Pons (tissue), 1 donor: ENCODE measurements at places on chromosomes 6 and 20.

DNA sequence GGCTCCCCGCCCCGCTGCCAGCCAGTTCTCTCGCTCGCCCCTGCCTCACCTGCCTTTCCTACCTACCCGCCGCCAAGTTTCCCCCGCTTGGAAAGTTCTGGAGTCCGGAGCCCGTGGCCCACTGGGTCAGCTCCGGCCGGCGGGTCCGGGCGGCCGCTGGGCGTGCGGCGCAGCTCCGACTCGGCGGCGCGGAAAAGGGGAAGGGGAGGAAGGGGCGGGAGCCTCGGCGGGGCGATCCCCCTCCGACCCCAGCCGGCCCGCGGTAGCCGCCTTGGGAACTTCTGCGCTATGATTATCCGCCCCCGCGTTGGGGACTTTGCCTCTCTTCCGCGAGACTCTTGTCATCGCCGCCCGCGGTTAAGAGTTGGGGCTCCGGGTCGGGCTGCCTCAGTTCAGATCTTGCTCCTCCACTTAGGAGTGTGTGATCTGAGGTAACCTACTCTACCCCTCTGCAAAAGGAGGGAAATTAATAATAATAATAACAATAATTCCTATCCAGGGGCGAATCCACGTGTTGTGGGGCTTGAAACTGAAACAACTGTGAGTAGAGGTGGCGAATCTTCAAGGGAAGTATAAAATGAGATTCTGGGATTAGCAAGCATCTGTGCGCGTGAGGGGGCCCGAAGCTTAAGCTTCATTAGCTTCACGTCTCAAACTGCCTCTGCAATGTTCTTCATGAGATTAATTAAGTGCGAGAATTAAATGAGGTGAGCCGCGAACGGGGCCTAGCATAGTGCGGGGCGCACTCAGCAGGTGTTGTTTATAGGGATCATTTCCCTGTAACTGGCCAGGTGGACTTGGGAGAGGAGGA, 30.8 kb downstream of the SF3B5 start:
- DNase-seq, result no peak

GRCh38 chr6:63941747-63942470, 306.3 kb downstream of the PHF3 start:
- DNase-seq, result no peak

DNA sequence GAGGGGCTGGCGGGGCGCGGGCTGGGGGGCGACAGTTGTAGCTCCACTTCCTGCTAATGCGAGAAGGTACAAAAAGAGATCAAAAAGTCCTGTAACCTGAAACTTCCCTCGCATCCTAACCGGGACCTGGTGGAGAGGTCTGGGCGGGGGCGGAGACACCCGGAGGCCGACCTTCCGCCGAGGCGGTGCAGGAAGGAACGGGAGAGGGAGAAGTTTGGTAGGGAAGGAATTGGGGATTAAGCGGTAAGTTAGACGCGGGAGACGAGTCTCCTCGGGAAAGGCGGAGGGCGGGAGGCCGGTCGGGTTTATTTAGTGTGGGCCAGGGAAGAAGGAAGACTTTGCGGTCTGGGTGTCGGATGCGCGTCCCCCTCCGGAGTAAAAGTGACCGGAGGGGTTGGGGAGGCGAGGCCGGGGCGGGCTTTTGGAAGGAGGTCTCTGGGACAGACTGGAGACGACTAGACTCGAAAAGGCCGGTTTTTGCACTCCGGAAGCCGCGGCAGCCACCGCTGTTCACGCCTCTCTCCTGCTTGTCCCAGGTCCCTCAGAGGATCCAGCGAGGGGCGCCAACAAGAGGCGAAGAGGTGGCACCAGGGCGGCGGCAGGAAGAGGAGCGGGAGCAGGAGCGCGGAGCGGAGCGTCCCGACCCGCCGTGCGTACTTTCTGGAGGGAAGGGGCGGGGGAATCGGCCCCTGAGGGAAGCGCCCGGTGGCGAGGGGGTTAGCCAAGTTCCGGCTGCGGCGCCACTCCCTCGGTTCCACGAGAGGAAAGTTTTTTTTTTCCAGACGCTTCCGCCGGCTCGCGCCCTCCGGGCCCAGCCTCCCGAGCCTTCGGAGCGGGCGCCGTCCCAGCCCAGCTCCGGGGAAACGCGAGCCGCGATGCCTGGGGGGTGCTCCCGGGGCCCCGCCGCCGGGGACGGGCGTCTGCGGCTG, 734 bp downstream of the TPBG start:
- DNase-seq, result no peak

- DNase-seq, result peak; percentile 26
These were observed 8.0 kb downstream of the DNPH1 start for GRCh38 chr6:43221046-43221972.

DNA sequence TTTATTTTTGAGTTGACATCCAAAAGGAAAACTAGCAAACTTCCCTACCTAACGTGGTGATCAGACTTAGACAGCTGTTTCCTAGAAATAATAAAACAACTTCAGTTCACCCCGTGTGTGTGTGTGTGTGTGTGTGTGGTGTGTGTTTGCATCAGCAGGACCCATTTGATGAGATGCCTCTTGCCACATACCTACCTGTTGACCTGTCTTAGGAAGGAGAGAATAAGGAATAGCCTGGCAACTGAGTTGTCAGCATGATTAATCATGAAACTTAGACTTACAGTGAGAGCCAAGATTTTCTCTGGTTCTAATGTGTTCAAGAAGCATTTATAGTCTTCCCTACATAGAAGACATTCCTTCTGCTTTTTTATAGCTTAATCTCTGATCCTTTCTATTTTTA, 16.1 kb upstream of the PBOV1 start:
- DNase-seq, result no peak

- no peak for DNase-seq
These were observed 13.5 kb upstream of the LRP11 start for GRCh38 chr6:149877659-149878058.

DNA sequence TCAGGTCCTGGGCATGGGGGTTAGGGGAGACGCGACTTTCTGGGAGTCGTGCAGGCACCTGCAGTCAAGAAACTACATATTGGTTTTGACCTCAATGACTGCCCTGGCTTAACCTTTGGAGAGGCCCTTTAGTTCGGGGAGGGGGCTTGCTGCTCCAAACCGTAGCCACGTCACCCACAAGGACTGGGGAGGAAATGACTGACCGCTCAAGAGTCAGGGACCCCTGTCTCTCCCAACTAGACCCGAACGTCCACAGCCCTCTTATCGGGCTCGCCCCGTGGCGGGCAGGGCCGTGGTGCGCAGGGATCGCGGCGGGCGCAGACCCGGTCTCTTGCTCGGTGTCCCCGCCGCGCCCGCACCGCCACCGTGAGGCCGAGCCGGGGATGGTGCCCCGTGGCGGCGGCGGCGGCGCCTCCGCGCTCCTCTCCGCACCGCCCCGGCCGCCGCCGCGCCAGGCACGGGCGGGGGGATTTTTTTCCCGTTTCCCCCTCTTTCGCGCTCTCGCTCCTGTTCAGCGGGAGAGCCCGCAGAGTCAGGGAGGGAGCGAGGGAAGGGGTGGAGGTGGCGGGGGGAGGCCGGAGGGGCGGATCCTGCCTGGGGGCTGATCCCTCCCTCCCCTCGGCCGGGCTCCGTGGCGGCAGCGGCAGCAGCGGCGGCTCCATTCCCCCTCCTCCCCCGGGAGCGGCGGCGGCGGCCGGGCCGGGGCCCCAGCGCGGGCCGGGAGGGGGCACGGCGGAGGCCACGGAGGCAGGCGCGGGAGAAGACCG, at the start of gene BRPF3:
Gene BRPF3, plus strand, starts transcription at position 632 of the 767 bp plus-strand sequence. CDS start 3,579 bp downstream, outside the sequence.
- DNase-seq, result peak; percentile 69

DNA sequence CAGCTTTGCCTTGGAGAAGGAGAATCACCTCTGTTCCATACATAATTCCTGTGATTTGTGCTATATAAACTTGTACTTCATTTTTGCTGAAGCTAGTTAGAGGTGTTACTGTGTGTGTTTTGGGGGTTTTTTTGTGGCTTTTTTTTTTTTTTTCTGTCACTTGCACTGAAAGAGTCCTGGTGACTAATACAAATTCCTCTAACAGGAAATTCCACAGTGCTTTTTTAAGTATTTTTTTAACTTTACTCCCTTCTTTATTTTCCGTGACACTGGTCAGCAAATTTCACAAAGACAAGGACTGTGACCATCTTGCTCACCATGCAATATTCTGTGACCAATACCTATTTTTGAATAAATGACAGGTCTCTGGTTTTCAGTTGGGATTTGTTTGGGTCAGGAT, 110.5 kb downstream of the ISM1 start:
- DNase-seq, result no peak

GRCh38 chr6:110055387-110055735, 77.2 kb downstream of the GPR6 start:
- no peak for DNase-seq

DNA sequence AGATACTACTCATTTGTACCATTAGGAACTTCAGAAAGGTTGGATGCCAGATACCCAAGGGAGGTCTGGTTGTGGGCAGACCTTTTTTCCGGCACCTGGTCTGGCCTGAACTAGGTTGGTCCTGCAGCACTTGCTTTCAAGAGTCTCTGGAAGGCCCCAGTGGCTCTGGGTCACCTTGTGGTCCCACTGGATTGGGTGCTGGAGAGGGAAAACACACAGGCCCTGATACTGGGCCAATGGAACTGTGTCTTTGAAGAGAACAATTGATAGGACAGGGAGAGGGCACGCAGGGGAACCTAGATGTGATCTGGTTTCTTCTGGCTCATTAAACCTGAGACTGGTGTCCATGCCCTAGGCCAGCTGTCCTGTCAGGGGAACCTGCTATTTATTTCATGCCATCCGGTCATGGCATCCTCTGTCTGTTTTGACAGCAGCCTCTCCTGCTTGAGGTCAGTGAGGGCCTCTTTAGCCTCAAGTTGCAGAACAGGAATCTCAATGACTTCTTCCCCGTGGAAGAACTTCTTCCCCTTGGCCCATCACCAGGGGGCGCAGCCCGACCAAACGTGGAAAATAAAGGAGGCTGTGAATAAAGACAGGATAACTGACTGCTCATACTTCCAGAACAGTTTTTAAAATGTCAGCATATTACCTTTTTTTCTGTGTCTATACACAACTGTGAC, 25.0 kb downstream of the TAF8 start:
- peak; percentile 60 for DNase-seq

GRCh38 chr20:58017231-58017969, 211.1 kb downstream of the ANKRD60 start:
- DNase-seq, result peak; percentile 97

DNA sequence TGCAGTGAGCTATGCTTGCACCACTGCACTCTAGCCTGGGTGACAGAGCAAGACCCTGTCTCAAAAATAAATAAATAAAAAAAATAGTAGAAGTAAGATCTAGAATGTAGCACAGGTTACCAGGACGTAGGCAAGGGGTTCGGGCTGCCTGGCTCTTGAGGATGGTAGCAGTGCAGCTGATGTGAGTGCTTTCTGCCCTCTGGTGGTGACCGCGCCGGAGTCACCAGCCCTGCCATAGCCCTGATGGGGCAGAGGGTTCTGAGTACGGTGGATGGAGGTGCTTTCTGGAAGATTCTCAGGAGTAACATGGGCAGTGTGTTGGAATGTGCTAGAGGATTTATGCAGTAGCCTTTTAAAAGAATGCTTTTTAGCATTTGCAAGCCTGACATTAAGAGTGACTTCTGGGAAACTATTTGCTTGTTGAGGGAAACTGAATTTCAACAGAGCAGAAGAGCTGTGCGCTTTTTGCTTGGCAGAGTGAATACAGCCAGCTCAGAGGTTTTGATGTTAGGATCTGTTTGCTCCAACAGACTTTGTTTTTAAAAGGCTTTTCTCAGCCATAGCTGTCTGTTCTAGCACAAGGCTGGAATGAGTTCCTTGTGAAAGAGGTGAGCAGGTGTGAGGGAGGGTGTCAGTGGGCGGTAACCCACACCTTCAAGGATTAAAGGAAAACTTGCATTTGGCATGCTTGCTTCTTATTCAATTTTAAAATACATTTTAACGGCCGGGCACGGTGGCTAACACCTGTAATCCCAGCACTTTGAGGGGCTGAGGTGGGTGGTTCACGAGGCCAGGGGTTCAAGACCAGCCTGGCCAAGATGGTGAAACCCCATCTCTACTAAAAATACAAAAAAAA, 65.9 kb downstream of the PTPN1 start:
- DNase-seq, result peak; percentile 46

DNA sequence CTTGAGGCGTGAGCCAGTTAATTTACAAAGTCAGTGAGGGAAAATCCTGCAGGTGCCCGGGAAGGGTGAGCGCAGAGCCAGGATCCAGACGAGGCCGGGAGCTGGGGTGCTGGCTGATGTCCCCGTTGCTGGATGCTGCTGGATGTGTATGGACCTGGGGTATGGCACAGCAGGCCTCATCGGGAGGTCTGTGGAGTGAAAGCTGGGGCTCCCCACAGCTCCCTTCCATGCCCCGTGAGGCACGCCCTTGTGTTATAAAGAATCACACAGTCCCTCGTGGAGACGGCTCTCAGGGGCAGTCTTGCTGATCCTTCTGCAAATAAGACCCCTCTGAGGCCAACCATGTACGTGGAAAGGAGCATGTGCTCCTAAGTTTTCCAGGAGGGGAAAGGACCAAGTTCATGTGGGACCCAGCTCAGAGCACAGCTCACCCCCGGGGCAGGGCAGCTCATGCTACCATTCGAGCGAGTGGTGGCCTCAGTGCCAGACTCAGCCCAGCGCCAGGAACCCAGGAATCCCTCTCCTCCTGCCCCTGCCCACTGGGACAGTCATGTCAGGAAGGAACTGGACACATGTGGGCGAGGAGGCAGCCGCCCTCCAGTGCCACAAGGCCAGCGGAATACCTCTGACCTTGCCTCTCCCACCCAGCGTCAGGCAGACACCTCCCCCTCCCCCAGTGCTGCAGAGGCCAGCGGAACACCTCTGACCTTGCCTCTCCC, 97.5 kb downstream of the CDH4 start:
- no peak for DNase-seq

DNA sequence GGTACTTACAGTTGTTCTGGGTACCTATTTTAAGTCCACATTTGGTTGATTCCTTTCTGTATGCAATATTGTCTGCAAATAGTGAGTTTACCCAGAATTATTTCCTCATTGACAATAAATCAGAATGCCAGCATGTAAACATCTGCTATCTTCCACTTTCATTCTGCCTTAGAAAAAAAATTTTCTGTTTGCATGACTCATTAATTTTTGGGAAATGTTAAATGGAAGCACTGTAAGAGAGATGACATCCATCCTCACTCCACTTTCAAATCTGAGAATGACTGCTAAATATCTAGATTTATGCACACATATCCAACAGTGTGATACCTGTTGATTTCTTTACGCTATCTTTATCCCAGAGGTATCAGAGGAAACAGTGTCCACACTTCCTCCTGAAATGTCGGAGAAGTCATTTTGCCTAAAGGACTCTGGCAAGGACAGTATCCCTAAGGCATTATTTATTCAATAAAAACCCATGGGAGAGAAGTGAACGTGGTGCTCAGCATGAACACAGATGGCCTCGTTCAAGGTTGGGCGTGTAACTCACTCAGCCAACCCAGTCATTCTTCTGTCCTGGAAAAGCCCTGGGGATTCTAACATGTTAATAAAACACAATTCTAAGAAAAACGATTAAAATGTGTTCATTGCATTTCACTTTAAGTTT, 780.9 kb downstream of the QKI start:
- DNase-seq, result no peak
